ENCODE measurements at places on chromosomes 7 and 10.

DNA sequence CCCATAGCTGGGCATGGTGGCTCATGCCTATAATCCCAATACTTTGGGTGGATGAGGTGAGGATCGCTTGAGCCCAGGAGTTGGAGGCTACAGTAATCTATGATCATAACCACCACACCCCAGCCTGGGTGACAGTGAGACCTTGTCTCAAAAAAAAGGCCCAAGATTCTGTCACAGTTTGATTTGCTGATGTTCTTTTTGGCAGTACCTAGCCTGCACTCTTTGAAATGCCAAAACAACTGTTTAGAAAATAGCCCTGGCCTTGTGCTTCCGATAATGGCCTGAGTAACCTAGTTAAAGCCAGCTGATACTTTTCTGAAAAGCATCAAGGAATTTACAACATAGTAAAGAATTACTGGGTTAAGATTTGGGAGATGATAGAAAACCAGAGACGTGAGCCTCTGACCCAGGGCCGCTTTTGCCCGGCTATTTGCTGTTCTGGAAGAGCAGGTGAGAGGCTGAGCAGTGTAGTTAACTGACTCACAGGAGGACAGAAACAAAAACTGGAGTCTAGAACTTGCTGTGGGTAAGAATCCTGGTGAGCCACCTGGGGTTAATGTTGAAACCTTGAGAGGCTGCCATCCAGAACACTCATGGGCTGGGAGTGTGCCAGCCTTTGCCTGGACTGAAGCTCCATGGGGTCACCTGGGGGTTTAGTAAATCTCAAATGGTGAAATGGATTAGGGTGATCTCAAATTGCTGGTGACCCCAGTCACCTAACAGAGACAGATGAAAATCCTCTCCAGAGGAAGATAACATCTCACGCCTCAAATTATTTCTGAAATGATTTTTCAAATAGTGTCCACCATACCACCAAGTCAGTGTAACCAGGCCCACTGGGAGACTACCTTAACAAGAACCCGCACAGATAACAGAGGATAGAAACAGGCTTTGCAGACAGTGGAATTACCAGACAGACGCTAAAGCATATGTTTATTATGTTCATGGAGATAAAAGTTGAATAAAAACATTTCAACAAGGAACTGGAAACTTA, 51.8 kb downstream of the GALNT11 start:
- DNase-seq = no peak

GRCh38 chr7:3239291-3239691, 61.8 kb upstream of the SDK1 start:
- peak; percentile 71 for DNase-seq

DNA sequence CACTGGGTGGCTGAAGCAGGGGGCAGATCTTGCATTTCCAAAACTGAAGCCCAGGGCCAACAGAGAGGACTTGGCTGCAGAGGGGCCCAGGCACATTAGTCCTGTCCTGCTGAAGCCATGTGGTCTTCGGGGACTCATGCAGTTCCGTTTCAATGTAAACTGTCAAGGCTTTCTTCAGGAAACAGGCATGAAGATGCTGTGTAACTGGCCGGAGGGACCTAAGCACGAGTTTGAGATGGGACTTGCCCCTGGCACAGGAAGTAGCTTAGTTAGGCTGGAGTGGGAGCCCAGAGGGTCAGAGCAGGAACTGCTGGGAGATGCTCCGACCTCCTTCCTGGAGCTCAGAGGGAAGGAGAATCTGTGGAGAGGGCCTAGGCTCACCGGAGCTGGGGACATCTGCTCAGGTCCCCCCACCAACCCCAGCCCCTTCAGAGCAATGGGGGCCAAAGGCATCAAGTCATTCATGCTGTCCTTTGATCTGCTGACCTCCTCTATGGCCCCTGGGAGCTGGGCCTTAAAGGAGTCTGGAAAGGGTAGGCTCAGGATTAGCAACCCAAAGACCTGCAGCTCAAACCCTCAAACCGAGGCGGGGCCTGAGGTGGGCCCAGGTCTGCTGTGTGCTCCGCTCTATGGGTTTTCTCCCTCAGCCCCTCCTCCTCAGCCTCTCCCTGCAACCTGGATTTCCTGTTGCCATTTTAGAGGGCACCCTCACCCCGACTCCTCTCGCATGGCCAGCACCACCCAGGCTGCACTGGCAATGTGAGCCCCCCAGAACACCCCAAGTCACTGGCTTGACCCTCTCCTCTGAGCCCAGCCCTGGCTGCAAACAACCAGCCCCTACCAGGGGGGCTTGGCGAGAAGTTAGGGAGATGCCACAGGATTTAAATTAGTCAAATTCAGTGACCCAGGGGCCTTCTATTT, 4.4 kb upstream of the MNX1 start:
- no peak for DNase-seq

DNA sequence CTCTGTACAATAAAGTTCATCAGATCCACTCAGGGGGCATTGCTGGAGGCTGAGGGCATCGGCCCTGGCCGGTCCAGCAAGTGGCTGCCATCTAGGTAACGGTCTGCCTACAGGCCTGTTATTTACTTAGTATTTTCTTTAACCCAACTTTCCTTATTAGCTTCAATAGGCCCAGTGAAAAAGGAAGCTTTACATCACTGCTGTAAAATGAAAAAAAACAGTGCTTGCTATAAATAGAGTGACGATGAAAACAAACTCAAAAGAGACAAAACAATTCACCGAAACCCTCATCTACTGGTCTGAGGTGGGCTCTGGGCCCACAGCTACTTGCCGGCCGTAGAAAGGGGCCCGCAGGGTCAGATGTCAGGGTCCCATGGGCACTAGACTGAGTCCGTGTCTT, 192.5 kb downstream of the ELFN1 start:
- no peak for DNase-seq

- DNase-seq = no peak
Measured at GRCh38 chr7:16657656-16658279, 11.8 kb downstream of the BZW2 start.

- no peak for DNase-seq
Measured at GRCh38 chr7:155230169-155230593, 67.5 kb upstream of the INSIG1 start.

DNA sequence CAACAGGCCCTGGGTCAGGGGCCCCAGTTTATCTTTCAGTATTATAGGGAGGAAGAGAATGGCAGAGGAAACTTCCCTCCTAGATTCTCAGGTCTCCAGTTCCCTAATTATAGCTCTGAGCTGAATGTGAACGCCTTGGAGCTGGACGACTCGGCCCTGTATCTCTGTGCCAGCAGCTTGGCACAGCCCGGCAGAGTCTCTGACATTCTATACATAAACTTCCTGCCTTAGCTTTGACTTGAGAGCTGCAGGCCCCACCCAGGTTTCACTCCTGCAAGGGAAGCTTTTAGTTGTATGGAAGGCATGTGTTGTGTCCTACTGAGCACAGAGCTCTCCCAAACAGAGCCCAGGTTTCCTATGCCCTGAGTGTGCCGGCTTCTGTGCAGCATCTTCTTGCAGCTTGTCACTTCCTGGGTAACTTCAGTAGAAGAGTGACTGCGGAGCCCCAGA, 205.6 kb upstream of the PRSS58 start:
- no peak for DNase-seq

GRCh38 chr10:100520811-100521210, 1.1 kb upstream of the SEC31B start:
- no peak for DNase-seq

DNA sequence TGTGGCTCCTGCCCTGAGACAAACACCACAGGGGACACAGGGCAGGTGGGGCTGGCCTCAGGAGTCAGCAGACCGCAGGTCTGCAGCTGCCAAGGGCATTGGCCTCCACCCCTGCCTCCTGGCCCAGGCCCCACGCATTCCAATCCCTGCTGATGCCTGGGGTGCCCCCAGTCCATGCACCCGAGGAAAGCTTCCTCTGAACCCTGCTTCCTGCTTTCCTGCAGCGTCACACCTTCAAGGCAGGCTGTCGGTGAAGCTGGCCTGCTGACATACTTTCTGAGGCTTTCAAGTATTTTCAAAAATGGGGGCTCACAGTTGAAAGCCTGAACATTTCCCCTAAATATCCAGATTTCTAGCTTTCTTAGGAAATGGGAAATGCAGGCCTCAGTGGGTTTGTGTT, 22.5 kb upstream of the ANTXRL start:
- DNase-seq = peak; percentile 32

DNA sequence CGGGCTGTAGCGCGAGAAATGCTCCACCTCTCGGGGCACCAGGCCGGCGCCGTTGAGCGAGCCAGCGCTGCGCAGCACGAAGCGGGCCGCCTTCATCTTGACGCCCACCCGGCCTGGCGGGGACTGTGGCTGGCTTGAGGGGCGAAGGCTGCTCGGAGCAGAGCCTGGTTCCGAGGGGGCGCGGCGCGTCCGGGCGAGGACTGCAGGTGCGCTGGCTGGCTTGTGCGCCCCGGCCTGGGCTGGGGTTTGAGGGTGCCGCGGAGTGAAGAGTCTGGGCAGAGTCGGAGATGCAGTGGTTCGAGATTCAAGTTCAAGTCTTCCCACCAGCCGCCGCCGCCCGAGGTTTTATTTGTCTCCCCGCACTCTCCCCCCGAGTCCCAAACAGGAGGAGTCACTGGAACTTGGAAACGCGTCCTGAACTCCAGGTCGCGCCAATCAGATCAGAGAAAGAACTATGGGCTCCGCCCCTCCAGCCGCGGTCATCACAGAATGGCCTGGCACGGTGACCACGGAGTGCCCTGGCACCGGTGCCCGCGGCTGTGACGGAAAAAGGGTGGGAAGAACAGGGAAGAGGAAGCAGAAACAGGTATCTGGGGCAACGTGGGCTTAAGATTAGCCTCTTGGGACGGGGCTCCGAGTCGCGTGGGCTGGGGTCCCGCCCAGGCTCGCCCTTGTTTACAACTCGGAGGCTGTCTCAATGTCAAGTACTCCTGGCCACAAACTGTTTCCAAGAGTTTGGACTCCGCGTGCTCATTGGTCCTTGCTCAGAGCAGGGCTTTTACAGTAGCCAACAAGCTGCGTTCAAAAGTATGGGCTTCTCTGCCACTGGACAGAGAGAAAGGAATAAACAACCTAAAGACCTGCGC, at the start of gene PDK4:
PDK4 (minus strand) TSS at position 319 of the 866 bp plus-strand sequence; CDS start at position 96, 223 bp downstream.
- peak; percentile 98 for DNase-seq

- DNase-seq = no peak
Measured at GRCh38 chr10:73914036-73914435, 3.1 kb downstream of the PLAU start.

DNA sequence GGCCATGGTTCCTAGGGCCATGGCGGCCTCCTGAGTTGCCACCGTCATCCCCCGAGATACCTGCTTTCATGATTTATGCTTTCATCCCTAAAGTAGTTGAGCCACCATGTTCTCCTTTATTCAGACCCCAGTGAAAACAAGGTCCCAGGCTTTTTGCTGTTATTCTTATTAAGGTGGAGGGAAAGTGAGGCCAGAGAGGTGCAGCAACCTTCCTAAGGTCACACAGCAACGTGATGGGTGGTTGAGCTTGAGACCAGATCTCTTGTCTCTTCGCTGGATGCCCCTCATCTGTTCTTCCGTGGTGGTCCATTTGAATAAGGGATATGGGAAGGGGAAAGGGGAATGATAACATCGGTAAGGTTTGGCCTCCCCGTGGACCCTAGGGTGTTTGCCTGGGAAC, 142.2 kb downstream of the C10orf105 start:
- no peak for DNase-seq

GRCh38 chr10:74896788-74897527, 70.6 kb downstream of the KAT6B start:
- no peak for DNase-seq

- DNase-seq = no peak
Measured at GRCh38 chr7:76173566-76174205, 28.0 kb upstream of the SRRM3 start.

DNA sequence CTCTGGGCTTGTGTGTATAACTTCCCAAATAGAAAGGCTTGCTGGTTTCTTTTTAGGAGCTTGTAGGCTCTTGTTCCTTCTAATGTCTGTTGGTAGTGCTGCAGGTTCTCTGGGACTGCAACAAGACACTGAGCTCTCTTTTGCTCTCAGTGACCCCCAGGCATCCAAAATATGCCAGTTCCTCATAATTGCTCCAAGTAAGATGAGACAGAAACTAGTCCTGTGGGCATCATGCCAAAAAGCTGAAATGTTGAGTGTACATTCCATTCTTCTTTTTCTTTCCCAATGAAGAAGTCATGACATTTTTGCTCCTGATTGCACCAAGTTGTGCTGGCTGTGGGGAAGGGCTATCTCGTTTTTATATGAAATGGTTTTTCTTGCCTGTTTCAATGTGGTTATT, 7.1 kb upstream of the BTBD16 start:
- no peak for DNase-seq

DNA sequence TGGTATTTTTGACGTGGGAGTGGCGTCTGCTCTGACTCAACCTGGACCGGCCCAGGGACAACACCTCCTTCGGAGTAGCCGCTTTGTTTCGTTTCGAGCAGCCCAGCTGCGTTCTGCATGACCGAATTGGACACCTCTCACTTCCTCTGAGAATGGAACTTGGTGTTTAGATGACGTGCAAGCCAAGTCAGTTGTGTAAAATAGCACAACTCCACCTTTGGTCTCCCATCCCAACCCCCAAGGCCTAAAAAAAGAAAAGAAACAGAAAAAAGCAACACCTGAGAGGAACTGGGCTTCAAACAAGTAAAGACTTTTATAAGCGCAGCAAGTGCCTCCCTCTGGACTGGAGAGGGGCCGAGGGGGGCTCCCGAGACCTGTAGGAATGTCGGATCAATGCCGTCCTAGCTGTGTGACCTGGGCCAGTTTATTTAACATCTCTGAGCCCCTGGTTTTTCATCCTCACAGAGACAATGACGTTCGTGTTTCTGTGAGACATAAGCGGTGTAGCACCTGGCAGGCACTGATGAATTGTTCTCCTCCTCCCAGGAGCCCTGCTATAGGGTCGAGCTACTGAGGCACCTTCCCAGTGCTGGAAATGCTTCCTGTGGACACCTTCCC, 52.0 kb upstream of the SMNDC1 start:
- DNase-seq = no peak

DNA sequence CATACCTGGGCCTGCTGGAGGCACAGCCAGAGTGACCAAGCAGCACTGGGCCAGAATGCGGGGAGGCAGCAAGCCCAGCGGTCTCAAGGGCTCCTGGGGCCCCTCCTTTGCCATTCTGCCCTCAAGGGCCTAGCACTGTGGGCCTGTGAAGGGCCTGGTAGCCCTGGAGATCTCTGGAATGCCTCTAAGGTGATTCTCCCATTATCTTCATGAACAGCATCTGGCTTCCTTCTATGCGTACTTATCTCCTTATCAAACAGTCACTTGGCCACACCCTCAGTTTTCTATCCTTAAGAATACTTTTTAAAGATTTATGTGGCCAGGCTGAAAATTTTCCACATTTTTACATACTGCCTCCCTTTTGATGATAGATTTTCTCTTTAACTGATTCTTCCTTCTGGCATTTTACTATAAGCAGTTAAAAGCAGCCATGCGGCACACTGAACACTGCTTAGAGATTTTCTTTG, 67.5 kb upstream of the CCNY start:
- DNase-seq = no peak

GRCh38 chr7:55534262-55534915, 37.9 kb downstream of the VOPP1 start:
- no peak for DNase-seq

Data from vagina (tissue), 2 donors.